ENCODE measurements at places on chromosomes 6 and 20.

GRCh38 chr6:139189665-139190064 is 54.8 kb downstream of the HECA start:
- no peak for DNase-seq

DNA sequence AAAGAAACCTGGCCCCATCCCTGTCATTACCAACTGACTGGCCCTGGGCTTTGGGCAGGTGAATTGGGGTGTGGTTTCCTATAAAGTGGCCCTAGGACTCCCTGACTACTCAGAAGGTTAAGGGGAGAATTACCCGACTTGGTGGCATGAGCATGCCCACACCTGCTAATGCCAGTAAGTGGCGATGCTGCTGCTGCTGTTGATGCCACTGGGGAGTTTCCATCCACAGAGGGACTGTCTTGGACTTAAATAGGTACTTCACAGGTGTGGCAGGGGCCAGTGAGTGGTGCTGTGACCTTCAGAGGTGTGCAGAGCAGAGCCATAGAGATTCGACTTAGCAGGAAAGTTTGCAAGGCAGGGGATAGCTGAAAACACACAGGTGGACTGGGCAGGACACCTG is 32.6 kb upstream of the MDFI start:
- peak; percentile 28 for DNase-seq

GRCh38 chr6:166266336-166266735 is 41.9 kb downstream of the PRR18 start:
- peak; percentile 35 for DNase-seq

- no peak for DNase-seq
Observed at GRCh38 chr6:82679232-82679631, 315.6 kb downstream of the TPBG start.

DNA sequence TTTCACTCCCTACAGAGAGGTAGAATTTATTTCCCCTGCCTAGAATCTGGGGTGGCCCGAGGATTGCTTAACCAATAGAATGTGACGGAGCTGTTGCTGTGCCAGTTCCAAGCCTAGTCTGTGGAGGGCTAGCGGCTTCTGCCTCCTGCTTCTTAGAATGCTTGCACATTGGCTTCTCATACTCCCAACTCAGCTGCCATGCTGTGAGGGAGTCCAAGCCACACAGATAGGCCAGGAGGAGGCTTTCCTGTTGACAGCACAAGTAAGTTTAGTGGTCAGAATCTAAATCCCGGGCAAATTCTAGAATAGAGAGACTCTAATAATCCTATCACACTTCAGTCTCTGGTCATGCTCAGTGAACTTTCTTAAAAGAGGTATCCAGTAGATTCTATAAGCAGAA is 57.5 kb upstream of the SNRPB2 start:
- no peak for DNase-seq

DNA sequence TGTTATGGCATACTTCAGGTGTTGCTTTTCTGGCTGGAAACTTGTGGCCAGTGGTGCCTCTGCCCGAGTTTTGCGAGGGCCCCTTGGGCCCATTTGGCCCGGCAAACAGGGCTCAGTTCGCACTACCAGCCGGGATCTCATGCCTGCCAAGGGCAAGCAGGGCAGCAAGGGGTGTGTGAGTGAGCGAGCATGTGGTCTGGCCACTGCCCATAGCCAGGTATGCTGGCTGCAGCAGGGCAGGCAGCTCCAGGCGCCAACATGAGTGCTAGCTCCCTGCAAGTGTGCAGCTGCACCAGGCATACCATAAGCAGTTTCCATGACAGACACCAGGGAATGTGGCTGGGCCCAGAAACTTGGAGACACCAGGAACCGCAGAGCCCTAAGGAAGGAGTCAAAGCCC is 389.5 kb downstream of the NKAIN2 start:
- no peak for DNase-seq

DNA sequence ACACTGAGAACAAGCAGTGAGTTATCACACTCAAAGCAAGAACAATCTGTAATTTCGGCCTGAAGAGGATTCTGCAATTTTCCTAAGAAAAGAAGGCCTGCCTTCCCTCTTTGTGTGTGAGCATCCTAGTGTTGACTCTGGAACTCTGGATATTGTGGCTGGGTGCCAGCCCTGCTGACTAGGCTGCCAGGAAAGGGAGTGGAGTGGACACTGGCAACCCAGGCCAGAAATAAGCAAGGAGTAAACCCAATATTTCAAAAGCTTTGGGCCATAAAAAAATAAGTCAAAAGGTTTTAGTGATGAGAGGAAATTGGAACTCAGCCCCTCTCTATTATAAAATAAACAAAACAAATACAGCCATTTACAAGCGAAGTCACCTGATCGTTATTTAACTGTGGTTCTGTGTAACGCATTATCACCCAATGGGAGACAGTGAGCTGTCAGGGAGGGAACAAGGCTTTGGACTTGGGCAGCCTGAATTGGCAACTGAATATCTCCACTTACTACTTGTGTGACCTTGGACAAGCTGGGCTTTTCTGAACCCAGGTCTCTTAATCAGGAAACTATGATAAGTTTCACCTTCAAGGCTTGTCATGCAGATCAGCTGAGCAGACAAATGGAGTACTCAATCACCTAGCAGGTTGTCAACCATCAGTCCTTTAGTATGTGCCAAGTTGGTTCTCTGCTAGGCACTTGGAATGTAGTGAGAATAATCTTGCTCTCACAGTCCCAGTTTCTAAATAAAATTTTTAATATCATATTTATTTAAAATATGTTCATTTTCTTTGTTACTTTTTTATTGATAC is 196.2 kb downstream of the PAX1 start:
- no peak for DNase-seq

DNA sequence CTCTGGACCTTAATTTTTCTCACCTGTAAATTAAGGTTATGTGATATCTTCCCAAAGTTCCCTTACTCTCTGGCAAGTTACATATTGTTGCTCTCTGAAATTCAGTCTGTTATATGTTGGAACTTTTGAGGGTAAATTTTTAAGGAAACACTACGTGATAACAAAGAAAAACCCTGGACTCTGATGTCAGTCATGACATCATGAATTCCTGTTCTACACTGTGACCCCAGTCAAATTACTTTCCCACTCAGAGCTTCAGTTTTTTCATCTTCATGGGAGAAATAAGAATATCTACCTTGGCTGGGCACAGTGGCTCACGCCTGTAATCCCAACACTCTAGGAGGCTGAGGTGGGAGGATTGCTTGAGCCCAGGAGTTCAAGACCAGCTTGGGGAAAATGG is 164.6 kb upstream of the RALGAPA2 start:
- DNase-seq = no peak

GRCh38 chr20:57809661-57810172 is 99.9 kb upstream of the PMEPA1 start:
- peak; percentile 85 for DNase-seq

DNA sequence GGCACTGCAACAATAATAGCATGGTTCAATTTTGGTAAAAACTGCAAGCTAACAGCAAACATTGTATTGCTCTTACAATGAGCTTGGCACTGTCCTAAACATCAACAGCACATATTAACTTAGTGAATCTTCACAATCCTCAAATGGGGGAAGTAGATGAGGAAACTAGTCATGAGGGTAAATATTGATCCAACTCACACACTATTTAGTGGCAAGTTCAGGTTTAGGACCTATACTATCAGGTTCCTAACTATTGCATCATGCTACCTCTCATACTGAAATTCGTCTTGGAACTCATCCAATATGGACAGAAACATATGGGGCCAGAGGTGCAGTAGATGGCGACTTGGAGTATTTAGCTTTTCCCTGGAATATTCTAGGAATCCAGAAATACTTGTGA is 34.2 kb downstream of the FKBP1C start:
- DNase-seq = no peak

DNA sequence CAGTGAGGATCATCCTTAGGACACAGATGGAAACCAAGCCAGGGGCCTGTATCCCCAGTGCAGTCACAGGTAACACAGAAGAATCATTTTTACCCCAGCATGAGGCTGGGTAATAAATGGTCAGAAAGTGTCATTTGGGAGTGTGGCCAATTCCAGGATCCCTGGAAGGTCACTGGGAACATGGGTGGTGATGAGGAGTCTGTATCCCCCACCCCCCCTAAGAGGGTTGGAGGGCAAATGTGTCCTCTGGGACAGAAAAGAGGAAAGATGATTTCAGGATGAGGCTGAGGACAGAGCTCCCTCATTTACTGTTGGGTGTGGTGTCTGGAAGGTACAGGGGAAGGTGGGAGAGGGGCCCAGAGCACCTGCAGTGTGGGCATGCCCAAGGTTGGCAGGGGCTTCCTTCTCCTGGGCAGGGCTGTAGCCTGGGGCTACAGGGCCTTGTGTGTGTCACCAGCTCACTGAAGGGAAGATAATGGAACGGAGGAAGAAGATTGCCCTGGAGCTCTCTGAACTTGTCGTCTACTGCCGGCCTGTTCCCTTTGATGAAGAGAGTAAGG is 34.5 kb downstream of the PLCG1 start:
- DNase-seq = no peak

DNA sequence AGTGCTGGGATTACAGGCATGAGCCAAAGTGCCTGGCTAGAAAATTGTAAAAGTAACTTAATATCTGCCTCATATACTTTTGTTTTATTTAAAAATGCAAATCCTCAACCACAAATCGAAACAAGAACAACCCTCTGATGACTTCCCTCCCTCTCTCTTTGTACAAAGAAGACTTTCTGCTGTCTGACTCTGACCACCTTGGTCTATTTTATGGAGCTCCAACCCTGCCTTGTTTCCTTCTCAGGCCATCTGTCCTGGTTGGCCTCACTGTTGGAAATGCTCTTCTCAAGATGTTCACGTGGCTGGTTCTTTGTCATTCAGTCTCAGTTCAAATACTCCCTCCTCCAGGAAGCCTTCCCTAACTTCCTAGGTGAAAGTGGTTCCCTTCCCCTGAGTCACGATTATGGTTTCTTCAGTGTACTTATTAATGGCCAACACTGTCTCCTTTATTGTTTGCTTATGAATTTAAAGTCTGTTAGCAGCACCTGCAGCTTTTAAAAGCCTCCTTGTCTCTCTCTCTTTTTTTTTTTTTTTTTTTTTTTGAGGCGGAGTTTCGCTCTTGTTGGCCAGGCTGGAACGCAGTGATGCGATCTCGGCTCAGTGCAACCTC is 151.5 kb upstream of the SALL4 start:
- DNase-seq = no peak

- DNase-seq = peak; percentile 49
Observed at GRCh38 chr20:13220194-13220903, 725 bp upstream of the ISM1 start.

GRCh38 chr20:62368976-62369814 is 2.1 kb upstream of the LAMA5 start:
- peak; percentile 62 for DNase-seq

- no peak for DNase-seq
Observed at GRCh38 chr6:47970826-47971225, 140.2 kb downstream of the PTCHD4 start.

- DNase-seq = peak; percentile 69
Observed at GRCh38 chr6:132054525-132054924, 103.4 kb upstream of the CCN2 start.

DNA sequence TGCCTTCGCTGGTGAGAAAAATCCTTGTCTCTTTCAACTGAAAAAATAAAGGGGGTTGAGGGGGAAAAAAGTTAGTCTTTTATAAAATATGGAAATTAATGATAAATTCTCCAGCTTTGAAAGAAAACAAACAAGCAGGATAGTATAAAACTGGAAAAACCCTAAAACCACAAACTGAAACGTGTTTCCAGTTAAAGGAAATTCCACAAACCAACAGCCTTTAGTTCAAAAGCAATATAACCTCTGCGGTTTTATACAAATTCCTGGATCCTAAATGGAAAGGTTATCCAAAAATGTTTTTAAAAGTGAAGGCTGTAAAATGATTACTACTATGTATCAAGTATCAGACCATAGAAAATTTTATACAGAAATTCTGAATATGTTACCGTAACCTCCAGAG is 55.6 kb downstream of the BMP5 start:
- no peak for DNase-seq

DNA sequence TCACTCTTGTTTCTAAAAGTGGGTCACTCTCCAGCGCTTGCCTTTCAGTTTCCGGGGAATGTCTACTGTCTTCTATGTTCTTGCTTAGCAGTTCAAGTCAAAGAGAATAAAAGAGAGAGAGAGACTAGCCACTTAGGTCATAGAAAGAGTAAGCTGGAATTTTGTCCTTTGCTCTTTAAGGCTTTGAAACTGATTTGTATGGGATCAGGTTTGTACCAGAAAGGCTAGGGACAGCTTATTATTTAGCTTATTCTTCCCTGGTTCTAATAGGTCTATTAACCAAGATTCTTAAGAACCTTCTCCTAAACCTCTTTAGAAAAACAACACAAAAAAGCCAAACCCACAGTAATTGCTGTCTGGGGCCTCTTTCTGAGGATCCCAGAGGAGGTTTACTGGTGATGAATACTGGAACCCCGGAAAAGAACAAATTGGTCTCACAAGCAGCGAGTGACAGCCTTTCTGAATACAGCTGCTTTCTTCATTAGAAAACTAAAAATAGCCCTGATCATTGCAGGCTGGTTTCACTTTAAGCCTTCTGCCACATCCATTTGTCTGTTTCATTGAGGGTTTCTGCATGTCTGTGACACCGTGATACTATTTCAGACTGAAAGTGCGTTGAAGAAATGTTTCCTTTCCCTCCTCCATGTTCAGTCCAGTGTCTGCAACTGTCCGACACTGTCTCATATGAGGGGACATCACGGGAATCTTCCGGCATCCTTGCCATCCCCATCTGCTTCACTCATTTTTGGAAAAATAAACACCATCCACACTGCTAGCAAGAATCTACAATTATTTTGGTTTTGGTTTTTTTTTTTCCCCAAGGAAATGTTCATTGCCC is 75.1 kb upstream of the ATXN1 start:
- no peak for DNase-seq

- DNase-seq = peak; percentile 35
Observed at GRCh38 chr20:37745553-37745952, 51.7 kb downstream of the CTNNBL1 start.

DNA sequence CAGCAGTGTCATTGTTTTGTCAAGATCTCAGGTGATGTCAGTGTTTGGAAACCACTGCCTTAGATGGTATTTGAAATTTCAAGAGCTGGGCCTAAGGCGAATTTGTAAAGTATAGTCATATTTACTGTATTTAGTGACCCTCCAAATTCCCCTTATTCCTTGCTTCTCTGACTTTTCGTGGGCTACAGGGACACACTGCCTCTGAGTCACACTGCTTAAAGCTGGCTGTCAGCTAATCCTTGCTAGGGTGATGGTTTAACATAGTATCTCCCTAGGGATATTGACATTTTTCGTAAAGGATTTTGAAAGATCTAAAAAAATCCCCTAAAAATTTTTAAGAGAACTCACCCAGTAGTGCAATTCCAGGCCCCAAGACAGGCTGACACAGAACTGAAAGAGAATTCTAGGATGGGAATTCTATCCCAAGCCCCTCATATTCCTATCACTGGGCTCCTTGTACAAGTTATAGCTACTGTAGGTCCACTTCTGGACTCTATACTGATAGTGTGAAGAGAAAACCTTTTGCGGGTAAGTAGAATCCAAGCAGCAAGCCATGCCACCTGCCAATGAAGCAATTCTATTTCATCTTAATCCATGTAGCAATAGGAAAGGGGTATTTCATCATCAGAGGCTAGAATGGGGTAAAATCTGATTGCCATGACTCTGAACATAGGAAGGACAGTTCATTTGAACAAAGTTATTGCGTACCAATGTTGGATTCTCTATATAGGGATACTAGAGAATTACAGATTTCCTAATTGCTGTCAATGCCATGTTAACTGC is 4.3 kb downstream of the BMP6 start:
- DNase-seq = no peak

All from epithelial cell of esophagus (primary cell).